ENCODE measurements at places on chromosomes 4 and X.

DNA sequence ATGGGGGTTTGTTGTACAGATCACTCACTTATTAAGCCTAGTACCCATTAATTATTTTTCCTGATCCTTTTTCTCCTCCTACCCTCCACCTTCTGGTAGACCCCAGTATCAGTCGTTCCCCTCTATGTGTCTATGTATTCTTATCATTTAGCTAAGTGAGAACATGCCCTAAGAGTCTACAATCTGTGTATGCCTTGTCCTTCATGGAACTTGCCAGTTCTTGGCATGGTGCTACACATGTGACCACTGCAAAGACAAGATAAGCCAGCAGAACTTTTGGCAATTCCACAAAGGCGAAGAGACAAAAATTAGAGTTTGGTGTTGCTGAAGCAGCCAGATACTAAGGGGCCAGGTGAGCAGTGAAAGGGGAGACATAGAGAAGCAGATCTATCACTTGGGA is 101.3 kb downstream of the CORIN start:
- no peak for DNase-seq

- no peak for DNase-seq
Observed at GRCh38 chr4:187124331-187124730, 400.7 kb upstream of the FAT1 start.

GRCh38 chr4:138734746-138735145 is 280.8 kb upstream of the NOCT start:
- DNase-seq: no peak

GRCh38 chrX:154096140-154097002 is 1.1 kb downstream of the MECP2 start:
- no peak for DNase-seq

- no peak for DNase-seq
Observed at GRCh38 chr4:176153124-176153523, 42.3 kb downstream of the SPATA4 start.

GRCh38 chrX:54248309-54248708 is 65.3 kb upstream of the FAM120C start:
- DNase-seq: no peak

DNA sequence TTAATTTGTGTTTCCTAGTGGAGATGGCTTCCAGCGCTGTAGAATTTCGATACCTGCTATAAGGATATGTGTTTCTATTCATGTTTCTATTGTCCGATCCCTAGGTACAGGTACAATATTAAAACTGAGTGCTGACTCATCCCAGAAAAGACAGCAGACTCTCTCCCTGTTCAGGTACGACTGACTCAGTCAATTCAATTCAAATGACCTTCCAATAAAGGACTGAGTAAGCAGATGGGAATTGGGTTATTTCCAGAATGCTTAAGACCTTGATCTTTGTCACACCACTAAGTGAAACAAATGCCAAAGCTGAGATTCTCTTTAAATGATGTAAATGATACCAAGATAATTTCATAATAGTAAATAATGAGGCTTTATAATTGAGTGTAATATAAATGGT is 1596.9 kb downstream of the RPA4 start:
- DNase-seq: no peak

DNA sequence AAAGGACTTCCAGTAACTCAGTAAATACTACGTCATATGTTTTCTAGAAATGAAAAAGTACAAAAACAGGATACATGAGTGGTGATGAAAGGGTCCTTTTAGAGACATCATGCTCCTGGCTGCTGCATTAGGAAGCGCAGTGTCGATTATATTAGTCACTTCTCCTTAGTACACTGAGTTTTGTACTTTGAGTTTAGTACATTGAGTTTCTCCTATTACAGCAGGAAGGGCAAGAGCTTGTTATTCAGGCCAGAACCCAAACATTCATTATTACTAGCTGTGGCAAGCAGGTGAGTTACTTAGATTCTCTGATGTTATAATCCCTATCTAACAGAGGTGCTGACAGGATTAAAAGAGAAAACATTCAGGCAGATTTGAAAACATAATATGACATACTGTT is 21.3 kb downstream of the RPGR start:
- no peak for DNase-seq
